ENCODE measurements at places on chromosomes 4 and X.

- no peak for DNase-seq
Measured at GRCh38 chr4:129966175-129966574, 870.2 kb downstream of the C4orf33 start.

DNA sequence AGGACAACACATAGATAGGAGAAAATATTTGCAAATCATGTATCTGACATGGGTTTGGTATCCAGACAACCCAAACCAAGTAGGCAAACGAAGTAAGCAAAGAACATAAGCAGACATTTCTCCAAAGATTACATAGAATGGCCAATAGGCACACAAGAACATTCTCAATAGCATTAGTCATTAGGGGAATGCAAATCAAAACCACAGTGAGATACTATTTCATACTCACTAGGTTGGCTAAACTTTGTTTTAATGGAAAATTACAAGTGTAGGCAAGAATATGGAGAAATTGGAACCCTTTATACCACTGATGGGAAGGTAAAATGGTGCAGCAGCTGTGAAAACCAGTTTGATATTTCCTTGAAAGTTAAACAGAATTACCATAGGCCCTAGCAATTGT is 74.7 kb downstream of the CHRNA9 start:
- DNase-seq = peak; percentile 37

- no peak for DNase-seq
Measured at GRCh38 chr4:8641931-8642650, 49.5 kb downstream of the CPZ start.

GRCh38 chrX:38727668-38728067 is 73.6 kb upstream of the MID1IP1 start:
- DNase-seq = no peak

- no peak for DNase-seq
Measured at GRCh38 chr4:81881855-81882621, 410.3 kb upstream of the RASGEF1B start.

GRCh38 chr4:123564758-123565346 is 168.3 kb downstream of the SPRY1 start:
- DNase-seq = peak; percentile 72

DNA sequence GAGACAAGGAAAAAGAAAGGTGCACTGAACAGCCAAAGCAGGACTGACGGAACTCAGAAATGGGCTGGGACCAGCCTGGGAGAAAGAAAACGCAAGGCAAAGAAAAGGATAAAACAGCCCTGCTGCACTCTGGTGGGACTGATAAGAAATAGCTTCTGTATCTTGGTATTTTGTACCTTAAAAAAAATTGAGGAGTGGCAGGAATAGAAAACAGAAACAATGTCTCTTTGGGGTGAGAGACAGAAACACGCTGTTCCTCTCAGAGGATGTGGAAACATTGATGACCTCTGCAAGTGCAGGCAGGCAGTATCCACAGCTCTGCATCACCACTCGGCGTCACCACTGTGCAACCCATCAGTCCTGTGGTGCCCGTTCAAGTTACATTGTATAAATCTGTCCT is 152.5 kb upstream of the SPRY1 start:
- DNase-seq = no peak

GRCh38 chr4:185209031-185209851 is at the start of gene SNX25:
TSS of gene SNX25 (plus strand) at chr4:185209598. CDS start at chr4:185209827, 229 bp downstream.
- DNase-seq = peak; percentile 84

- no peak for DNase-seq
Measured at GRCh38 chr4:73870260-73870659, 1.1 kb downstream of the CXCL1 start.
